ENCODE measurements at places on chromosomes 13 and 19.

GRCh38 chr19:3475449-3475848, 4.9 kb downstream of the SMIM24 start:
- no peak for DNase-seq

- DNase-seq = no peak
Measured at GRCh38 chr13:113550453-113550852, 34.1 kb upstream of the TFDP1 start.

DNA sequence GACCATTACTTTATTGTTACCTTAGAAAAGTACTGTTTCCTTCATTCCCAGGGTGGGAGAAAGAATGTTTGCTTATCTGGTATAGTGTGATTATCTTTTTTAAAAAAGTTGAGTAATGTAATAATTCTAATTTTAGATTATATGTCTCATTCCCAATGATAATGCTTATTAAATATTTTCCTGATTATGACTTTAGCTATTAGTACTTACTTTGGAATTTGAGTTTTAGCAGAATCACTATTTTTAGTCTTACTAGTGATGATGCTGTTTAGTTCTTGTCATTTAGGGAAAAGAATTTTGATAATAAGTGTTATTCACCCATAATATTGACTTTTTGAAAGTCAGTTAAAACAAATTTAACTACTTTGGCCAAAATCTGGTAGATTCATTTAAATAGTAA, 95.2 kb downstream of the FRY start:
- no peak for DNase-seq

DNA sequence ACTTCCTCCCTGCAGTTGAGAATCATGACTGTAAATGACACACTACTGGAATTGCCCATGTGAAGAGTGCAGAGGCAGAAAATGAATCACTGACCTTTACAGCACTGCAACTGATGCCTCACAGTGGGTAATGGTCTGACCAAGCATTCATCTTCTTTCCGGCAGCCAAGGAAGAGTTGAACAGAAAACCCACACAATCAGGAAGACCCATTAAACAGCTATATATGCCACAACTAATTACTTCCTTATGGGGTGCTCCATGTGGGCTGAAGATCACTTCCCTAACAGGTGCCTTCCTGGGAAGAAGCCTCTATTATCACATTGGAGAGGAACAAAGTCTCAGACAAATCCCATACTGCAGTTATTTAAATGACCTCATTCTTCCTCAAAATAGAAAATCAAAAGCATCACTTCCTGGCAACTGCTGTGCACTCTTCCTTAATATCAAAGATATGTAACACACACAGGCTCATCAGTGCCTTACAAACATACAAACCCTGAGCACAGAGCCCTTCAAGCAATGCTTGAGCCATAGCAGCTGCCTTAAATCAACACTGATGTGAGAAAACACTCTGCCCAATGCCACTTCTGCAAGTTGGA, 45.8 kb downstream of the RUBCNL start:
- no peak for DNase-seq

DNA sequence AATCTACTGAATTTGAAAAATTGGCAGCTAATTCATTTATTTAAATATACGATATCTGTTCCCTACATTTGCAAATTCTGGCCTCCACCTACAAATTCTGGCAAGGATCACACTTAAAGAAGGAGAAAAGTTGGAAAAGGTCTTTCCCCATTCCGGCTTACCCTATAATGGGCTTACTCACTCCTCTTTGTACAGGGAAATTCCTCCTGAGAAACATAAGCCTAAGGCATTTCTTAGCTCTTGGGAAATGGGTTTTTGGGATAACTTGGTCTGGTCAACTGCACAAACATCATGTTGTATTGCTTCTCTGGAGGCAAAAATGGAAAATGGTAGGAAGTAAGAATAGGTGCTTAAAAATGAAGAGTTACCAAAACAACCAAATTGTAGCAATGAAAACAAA, 25.5 kb downstream of the KCTD12 start:
- DNase-seq = no peak
